ENCODE measurements at places on chromosomes 2 and 18.
A peak's percentile ranks its signal among the peaks of the same experiment; 100 is the strongest.

GRCh38 chr18:21210278-21210677 is 31.8 kb upstream of the GREB1L start:
- no peak for DNase-seq

- DNase-seq = no peak
These were observed 34.9 kb downstream of the SCN1A start for GRCh38 chr2:166092889-166093288.

DNA sequence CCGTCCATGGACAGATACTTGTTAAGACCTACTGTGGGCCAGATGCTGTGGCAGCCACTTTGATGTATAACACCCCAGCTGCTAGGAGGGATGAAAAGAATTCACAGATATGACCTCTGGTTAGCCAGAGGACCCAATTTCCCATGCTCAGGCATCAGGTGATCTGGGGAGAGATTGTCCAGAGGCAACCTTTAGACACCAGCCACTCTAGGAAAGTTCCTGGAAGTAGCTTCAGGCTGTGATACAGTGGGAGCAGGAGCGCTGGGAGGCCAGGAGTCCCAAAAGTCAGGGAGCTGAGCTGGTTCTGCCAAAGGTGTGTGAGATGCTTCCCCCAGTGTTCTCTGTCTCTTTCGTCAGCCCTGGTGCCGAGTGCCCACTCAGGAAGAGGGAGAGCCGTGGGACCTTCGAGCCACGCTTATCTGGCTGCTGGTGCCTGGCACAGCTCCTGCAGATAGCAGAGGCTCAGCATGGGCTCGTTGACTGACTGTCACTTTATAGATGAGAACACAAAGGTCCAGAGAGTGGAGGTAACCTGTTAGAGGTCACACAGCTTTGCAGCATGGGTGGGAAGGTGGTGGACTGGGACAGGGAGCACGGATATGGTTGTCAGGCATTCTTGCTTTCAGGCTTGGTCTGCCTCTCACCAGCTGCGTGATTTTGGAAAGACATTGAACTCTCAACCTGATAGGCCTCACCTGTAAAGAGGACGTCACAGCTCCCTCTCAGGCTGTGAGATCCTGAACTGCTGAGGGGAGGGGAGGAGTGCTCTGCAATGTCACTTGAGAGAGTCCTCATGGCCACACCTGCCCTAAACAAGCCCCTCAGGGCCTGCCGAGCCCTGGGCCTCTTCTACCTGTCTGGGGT is 7.8 kb upstream of the RALB start:
- DNase-seq = no peak

DNA sequence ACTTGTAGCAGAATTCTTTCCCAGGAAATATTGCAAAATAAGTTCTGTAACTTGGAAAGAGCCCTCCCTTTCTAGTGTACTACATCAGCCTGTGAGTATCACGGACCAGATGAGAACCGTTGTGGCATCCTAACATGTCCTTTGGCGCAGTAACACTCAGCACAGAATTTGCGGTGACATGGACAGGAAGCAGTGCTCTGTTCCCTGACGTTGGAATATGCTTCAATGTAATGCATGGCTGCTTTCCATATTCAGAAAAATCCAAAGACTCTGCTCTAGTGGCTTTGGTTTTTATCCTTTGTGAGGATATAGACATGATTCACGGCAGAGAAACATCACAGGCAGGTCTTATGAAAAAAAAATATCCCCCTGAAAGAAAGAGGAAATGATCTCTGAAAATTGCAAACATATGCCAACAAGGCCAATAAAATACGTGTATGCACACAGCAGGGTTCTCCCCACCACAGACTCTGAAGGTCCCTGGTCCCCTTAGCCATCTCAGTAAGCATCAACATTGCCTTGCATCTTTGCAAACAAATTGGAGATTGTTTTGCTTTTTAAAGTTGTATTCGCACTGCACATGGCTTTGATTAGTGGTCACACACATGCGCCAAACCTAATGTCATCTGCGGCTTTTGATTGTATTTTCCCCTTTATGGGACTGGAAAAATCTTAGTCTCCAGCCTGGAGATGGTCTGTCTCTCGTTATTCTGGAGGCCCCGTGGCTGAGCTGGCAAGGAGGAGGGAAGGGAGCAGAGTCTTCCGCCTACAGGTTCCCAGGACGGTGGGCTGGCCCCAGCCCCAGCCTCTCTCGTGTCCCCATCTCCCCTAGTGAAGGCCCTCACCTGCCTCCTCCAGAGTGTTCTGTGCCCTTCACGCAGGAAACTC is 122.9 kb downstream of the COPS8 start:
- DNase-seq = no peak

DNA sequence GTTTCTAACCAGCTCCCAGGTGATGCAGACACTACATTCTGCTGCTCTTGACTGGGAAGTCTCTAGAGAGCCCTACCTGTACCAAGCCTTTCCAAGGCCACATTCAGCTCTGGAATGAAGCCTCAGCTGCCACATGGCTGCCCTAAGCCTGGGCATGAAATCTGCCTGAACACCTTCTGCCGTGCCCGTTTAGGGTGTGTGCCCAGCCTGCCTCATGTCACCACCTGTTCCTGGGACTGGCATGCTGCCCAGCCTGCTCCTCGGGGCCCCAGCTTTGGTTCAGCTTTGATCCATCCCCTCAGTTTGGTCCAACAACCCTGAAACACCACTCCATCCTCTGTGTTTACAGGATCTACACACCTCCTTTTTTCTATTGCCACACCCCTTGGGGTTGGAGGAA is 210.9 kb downstream of the L3MBTL4 start:
- no peak for DNase-seq

DNA sequence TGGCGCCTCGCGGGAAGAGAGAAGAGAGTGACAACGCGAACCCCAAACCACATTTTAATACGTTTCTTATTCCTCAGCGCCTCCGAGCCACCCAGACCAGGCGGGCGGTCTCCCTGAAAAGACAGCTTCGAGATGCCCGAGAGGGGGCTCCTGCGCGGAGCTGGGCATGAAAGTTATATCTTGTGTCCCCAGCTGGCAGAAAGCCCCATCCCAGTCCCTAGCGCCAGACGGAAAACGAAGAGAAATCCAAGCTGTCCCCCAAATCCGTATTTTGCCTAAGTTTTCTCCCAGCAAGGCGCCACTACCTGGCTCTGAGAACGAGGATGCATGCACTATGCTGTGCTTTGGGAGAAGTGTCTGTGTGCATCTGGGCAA is 797 bp downstream of the NXPH2 start:
- DNase-seq = no peak

DNA sequence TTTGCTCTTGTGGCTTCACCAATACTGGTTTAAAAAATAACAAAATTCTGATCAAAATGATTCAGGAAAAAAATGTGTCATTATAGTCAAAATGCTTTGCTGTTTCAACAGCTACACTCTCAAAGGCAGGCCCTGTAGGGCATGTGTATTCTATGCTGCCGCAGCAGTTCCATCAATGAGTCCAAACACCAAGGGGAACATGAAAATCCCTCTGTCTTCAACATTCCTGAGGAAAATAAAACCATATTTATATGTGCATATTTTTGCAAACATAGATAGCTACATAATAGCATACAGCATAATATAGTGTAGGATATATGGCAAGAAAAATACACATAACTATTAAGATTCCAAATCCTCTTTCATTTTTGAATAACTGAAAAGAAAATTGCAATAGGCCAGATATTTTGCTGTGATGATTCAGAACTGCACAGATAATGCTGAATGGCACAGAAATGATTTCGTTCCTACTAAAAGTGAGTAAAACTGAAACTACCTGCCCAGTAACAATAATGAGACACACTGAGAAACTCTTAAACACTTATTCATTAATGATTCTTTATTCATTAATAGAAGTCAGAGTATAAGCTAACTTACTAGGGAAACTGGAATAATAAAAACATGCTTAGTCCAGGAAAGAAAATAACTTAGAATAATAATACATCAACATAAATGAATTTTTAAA is 343.8 kb downstream of the SUCLG1 start:
- no peak for DNase-seq

- no peak for DNase-seq
These were observed at the start of gene HOXD10 for GRCh38 chr2:176115883-176116813. TSS of gene HOXD10 (plus strand) at chr2:176116778. CDS start at chr2:176116834, 56 bp downstream.

DNA sequence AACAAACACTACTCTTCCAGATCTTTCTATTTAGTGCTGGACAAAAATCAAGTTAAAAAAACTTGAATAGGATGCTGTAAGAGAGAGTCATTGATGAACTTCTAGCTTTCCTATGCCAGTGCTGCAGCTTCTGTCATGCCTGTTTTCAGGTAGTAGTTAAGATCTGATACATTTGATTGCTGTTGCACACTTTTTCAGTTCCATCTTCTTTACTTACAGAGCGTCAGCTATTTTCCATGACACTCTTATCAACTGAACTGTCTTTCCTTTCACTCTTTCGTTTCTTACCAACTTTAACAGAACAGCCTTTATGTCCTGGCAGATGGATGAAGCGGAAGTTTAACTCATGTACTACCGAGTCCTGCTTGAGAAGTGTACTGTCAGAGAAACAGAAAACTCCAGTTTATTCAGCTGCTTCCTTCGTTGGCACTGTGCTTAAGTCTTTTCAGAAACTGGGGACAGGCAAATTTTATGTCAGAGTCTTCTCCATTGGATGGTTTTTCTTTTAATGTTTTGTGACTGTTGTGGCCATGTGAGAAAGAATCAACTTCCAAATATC is 145.9 kb upstream of the KLHL14 start:
- DNase-seq = no peak

DNA sequence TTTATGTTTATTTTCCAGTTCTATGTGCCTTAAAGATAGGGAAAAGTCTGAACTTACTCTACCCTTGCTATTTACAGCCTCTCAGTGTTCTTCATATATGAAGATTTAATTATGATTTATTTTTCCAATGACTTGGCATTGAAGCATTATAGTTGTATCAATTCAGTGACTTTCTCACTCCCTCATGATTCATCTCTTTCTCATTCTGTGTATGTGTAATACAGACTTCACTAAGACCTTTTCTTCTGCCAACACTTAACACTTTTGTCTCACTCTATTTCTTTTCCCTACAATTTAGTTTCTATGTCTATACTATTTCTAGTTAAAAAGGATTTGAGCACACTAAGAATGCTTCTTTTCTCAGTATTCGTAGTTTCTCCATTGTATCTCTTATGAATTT is 1470.3 kb upstream of the ACVR2A start:
- DNase-seq = no peak

DNA sequence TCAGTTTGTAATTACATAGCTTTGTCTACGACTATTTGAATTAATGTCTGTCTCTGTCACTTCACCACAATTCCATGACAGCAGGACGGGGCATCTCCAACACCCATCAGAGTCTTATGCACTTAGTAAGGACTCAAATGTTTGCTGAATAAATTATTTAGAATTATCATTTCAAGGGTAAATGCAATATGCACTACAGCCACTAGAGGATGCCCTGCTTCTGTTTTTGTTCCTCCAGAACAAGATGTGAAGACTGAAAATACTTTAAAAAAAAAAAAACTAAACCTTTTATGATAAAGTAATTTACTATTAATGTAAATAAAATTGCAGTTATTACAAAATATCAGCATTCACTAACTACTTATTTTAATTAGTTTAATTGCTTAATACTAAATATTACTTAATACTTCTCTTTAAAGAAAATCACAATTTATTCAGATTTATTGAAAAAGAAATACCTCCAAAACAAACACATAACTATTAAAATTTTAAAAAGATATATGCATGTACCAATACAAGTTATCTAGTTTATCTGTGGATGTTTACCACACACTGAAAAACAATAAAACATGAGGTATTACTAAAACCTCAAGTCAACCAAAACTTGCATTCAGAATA is 3.2 kb downstream of the PIGN start:
- peak; percentile 54 for DNase-seq

- DNase-seq = no peak
These were observed 16.8 kb downstream of the IL37 start for GRCh38 chr2:112927745-112928144.

GRCh38 chr2:3174626-3175567 is 202.7 kb downstream of the EIPR1 start:
- DNase-seq = no peak

GRCh38 chr2:191272064-191272463 is 26.9 kb downstream of the MYO1B start:
- no peak for DNase-seq

DNA sequence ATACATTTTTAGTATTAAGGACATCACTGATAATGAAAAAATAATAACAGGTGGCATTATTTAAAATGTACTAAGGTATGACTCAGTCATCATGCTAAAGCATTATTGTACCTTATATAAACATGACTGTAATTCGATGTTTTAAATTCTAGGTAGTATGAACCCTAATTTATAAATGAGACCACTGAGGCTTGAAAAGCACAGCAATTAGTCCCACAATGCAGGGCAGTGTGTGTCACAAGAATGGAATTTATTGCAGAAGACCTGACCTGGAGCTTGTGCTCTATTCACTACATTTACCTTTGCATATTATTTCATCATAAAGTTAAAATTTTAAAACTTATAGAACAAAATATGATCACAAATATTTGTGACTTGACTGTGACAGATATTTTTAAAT is 358.5 kb upstream of the DSEL start:
- no peak for DNase-seq

DNA sequence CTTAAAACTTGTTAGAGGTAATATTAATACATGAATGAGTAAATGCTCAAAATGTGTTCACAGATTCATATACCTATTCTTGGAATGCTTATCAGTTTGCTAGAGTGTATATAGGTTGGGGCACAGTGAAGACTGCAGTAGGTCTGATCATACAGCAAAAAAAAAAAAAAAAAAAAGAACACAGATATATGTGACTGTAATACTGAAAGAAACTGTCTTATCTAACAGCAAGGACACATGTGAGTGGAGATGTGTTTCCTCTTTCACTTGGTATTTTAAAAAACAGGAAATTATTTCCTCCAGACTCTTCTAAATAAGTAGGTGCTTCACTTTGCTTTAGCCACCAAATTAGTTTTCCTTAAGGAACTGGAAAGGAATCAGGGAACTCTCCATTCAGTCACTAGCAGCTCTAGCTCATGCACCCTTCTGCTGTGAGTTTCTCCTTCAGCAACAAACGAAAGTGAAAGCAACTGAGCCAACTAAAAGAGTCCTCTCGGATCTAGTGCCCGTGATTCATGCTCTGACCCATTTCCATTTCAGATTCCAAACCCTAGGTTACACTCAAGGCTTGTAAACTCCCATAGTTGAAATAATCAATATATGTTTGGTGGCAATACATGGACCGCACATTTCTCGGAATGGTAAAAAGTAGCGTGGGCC is 98.5 kb downstream of the DSEL start:
- no peak for DNase-seq

DNA sequence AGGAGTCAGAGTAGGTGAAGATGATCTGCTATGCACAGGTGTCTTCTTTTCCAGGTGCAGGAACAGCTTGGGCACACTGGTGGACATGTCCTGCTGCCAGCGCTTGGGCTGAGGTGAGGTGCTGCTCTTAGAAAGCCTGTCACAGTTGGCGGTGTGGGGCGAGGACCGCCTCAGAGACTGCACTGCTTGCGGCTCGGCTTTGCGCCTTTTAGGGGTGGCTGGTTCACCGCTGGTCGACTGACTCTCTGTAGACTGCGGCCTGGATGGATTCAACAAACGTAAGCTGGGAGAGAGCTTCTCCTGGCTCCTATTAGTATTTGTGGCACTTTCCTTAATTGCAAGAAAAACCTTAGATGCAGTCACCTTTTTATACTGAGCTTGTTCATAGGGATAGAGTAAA is 1.7 kb downstream of the MSL3B start:
- no peak for DNase-seq

- DNase-seq = no peak
These were observed 17.3 kb upstream of the GPR55 start for GRCh38 chr2:230942371-230942770.

GRCh38 chr18:49273241-49273880 is 187.1 kb downstream of the DYM start:
- DNase-seq = no peak

Measured in AML-193 (cell line).